ENCODE measurements at places on chromosomes 2 and 18.

- no peak for DNase-seq
Measured at GRCh38 chr2:9251154-9252001, 44.8 kb downstream of the ASAP2 start.

DNA sequence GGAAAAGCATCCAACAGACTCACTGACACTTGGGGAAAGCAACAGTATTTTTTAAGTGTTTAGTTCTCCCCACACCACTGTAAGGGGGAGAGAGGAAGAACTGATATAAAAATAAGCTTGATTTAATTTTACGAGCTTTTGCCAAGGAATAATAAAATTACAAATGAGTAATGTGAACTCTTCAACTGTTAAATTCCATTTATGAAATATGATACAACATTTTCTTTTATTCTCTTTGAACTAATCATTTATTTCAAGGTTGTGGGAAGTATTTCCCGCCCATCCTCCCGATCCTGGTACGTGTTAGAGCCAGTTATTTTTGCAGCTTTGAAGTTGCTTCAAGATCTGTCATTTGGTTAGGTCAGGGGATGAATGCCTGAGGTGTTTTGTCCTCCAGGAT, 35.2 kb downstream of the WDPCP start:
- no peak for DNase-seq

DNA sequence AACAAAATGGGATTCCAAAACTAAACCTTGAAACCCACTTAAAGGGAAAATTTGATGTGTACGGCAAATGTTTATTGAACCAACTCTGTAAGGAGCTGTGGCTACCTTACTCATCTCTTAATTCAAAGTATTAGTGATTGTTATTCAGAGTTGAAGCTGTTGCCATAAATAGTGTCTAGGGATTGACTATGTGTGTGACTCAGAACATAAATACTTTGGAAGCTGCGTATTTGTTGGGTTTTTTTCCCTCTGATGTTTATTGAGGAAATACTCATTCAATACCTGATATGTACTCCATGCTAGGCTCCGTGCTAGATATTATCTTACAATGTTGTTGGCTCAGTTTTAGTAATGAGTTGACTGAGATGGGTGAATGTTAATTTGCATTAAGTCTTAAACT, 90.4 kb downstream of the PTRHD1 start:
- no peak for DNase-seq

GRCh38 chr2:42725657-42726056, 38.3 kb downstream of the OXER1 start:
- DNase-seq = no peak

Data from cortex of kidney (tissue), 1 donor.